Endodermal cell (in vitro differentiated cells): ENCODE measurements at places on chromosomes 4 and X. TPM values are rescaled to one million over a fixed set of nuclear protein-coding genes. Genes with fewer than 3 reads are reported as not detected.

CASP3 gene
- total RNA-seq, result 62.9 and 73.4 TPM in 2 replicates

MMRN1 gene
- not detected in 2 replicates for total RNA-seq

DCAF12L1 gene
- 1.0 to 3.3 TPM (median 2.8 TPM) in 3 replicates for total RNA-seq

AADAT gene
- total RNA-seq, result 34.4 and 34.8 TPM in 2 replicates

XAGE3 gene
- total RNA-seq, result not detected in 2 replicates

XAGE1B gene
- not detected in 2 replicates for total RNA-seq

NXF2B gene
- total RNA-seq, result 1.1 and 1.3 TPM in 2 replicates

SMIM31 gene
- not detected in 2 replicates for total RNA-seq

NALF2 gene
- total RNA-seq, result 56.4 to 72.5 TPM (median 63.0 TPM) in 3 replicates

SHROOM2 gene
- 9.2 to 14.7 TPM (median 14.4 TPM) in 3 replicates for total RNA-seq

MSN gene
- total RNA-seq, result 188 and 193 TPM in 2 replicates

PPA2 gene
- 88.0 and 90.7 TPM in 2 replicates for total RNA-seq

S100G gene
- total RNA-seq, result not detected in 3 replicates

TKTL2 gene
- not detected in 3 replicates for total RNA-seq

YIPF7 gene
- not detected in 2 replicates for total RNA-seq

MAGEA2B gene
- 0.32 TPM in 1 of 2 replicates, not detected in the other for total RNA-seq

H2BW1 gene
- total RNA-seq, result not detected in 2 replicates

CENPI gene
- total RNA-seq, result 14.9 to 36.9 TPM (median 32.6 TPM) in 3 replicates

SPACA5 gene
- total RNA-seq, result not detected in 3 replicates

CTAG2 gene
- not detected in 3 replicates for total RNA-seq
